ENCODE measurements at places on chromosomes 6 and 20.

GRCh38 chr20:38818113-38819065 lies 12.9 kb downstream of the PPP1R16B start:
- DNase-seq: no peak

DNA sequence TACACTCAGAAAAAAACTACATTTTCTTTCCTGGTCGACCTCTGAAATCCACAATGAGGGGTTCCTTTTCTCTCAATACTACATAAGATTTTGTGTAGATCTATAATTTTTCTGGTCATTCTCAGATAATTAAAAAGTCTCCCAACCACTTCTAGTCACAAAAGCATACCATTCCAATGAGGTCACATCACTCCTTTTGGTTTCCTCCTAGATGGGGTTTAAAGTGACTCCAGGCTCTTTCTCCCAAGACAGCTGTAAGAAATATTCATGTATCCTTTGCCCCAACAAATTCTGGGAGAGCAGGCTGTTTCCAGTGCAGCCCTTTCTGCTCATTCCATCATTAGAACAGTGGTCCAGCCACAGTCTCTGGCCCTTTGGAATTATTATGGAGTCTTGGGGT lies 43.1 kb upstream of the BEND6 start:
- peak; percentile 38 for DNase-seq

- DNase-seq: no peak
Measured at GRCh38 chr6:168226061-168226752, 93.4 kb downstream of the DACT2 start.

DNA sequence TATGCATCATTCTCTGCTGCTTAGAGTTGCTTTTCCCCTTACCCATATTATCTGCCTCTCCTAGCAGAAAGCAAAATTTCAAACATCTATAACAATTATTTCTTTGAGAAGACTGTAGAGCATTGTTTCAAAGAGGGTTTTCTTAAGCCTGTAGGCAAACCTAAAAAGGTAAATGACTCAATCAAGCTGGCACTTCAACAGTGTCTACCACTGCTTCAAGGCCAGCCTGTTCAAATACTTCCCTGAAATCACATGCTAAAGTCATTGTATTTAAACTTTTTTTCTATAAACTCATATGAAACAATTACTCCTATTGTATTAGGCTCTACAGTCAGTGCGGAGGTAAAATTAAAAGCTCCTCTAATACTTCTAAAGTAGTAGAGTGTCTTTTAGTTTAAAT lies 87.1 kb downstream of the OGFRL1 start:
- no peak for DNase-seq

- DNase-seq: no peak
Measured at GRCh38 chr6:145813285-145814034, 1.1 kb downstream of the FBXO30 start.

DNA sequence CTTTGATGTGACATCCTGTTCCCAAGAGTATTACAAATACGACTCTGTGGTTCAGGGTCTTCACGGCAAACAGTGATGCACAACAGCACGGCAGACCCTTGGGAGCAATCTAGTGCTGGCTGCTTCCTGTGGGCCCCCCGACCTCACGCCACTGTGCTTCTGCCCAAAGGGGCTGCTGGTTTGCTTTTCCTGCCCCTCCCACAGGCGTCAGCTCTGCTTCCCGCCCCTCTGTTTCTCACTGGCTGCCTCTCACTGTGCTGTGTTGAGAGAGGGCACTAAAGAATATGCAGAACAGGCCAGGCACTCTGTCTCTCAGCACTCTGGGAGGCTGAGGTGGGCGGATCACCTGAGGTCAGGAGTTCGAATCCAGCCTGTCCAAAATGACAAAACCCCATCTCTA lies 554.5 kb upstream of the AGPAT4 start:
- DNase-seq: no peak

- no peak for DNase-seq
Measured at GRCh38 chr6:15109338-15110090, 136.4 kb upstream of the JARID2 start.

- no peak for DNase-seq
Measured at GRCh38 chr6:8030920-8031319, 33.3 kb downstream of the BLOC1S5 start.

GRCh38 chr6:57256541-57256940 lies 34.4 kb upstream of the RAB23 start:
- no peak for DNase-seq

GRCh38 chr6:152575621-152576150 lies 61.5 kb downstream of the SYNE1 start:
- DNase-seq: no peak

GRCh38 chr20:1396702-1397101 lies 3.8 kb upstream of the FKBP1A start:
- DNase-seq: no peak

- DNase-seq: no peak
Measured at GRCh38 chr6:159821122-159821521, 21.0 kb downstream of the PNLDC1 start.

DNA sequence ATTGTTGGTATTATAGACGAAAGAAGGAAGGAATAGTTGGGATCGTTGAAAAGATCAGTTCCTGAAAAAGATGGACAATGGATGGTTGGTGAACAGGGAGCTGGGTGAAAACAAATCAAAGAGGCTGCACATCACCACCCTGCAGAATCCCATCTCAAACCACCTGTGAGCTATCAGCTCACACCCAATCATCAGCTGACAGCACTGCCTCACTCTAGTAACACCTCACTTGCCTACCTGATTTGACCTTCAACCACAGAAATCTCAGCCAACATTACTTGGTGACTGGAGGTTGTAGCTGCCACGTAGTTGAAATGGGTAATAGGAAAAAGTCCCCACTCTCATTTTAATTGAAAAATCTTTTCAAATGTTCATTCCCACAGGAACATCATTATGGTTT lies 101.8 kb upstream of the DST start:
- DNase-seq: no peak

- no peak for DNase-seq
Measured at GRCh38 chr20:57076152-57076652, 190.2 kb downstream of the BMP7 start.

DNA sequence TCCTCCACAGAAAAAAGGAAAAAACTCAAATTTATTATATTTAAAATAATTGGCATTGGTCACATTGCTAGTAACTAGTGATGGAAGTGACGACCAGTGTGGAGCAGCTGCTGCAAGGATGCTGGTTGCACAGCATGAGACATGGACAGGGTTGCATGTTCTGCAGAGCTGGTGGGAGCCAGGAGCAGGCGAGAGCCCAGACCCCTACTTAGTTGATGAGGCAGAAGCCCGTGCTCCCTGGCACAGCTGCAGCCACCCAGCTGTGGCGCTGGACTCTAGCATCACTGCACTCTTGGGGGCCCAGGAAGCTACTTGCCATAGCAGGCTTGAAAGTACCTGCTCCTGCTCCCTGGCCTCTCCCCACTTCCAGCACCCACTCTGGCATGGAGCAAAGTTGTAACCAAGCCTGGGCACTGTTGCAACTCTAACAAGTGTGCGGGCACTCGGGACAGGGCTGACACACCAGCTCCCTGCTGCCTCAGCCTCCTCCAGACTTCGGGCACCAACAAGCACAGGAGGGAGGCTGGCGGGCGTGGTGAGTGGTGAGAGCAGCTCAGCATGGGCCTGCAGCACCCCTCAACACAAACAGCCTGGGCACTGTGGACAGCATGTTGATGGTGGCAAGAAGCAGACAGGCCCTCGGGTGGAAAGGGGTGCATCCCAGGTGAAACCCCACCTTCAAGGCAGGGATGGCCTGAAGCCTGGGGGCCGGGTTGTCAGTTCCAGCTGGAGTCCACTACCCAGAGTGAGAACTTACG lies 69.6 kb downstream of the EYS start:
- DNase-seq: no peak

- no peak for DNase-seq
Measured at GRCh38 chr6:4102687-4103244, 23.8 kb upstream of the FAM217A start.

- DNase-seq: no peak
Measured at GRCh38 chr20:62374331-62375152, 7.4 kb upstream of the LAMA5 start.

- DNase-seq: no peak
Measured at GRCh38 chr6:20069021-20069522, 143.2 kb downstream of the MBOAT1 start.

DNA sequence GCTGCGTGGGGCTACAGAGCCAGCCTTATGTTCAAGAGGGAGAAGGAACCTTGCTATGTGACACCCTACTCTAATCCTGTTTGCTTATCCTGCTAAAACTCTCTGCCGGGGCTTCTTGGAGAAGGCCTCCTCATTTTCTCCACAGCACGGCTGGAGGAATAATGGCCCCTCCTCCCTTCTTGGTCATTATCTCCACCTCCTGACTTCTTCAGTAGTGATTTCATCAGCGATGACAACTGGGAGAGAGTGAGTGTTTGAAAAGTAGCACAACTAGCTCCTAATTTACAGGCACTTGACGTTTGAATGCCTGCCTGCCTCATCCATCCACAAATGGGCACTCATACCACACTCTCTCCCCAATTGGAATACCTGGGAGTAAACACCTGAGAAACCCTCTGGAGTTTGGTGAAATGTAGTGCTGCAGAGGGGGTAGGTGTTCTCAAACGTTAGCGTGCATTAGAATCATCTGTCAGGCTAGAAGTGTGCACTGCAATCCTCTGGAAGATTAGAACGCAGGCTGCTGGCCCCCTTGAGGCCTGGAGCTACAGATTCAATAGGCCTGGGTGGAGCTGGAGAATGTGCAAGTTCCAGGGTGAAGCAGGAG lies 148.5 kb downstream of the FOXC1 start:
- DNase-seq: no peak

GRCh38 chr6:164750128-164750527 lies 559.3 kb downstream of the C6orf118 start:
- DNase-seq: no peak

- no peak for DNase-seq
Measured at GRCh38 chr6:36114798-36115408, 15.4 kb upstream of the MAPK13 start.

GRCh38 chr6:168121303-168121665 lies 42.3 kb upstream of the FRMD1 start:
- DNase-seq: no peak

- DNase-seq: no peak
Measured at GRCh38 chr20:22819784-22820183, 215.3 kb upstream of the SSTR4 start.

- no peak for DNase-seq
Measured at GRCh38 chr20:1215386-1216170, 10.3 kb upstream of the RAD21L1 start.

DNA sequence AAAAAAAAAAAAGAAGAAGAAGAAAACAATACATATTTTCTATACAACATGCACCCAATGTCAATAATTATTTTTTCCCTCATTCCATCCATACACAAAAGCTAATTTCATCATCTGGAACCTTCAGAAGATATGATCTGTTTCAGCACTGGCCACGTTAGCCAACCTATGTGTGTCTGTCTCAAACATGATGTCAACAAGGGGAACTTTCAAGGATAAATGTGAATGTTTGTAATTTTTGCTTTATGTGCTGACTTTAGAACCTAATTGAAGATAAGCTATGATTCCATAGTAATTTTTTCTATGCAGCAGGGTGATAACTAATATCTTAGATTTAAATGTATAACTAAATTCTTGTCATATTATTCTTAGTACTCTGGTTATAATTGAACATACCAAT lies 37.9 kb downstream of the IPCEF1 start:
- DNase-seq: no peak

GRCh38 chr6:106973018-106973835 lies 1.3 kb downstream of the CD24 start:
- DNase-seq: no peak

DNA sequence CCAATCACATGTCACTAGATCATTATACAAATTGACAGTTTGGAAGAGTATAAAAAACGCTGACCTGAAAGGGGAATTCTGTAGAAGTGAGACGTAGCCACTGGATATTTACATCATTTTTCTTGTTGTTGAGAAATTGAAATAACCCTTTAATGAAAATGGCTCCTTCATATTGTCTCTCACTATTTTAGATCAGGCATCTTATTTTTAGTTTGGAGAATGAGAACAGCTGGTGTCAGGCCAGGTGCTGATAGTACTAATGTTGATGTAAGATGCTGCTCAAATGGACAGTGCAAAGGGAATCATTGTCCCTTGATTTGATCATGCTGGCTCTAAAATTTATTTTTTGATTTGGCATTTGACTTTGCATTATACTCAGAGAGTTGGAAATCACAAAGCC lies 17.4 kb downstream of the NKAIN2 start:
- DNase-seq: no peak
